Adrenal gland (tissue), 19 donors: ENCODE measurements at places on chromosomes 4 and X. TPM values are rescaled to one million over a fixed set of nuclear protein-coding genes. Genes with fewer than 3 reads are reported as not detected.
A peak's percentile ranks its signal among the peaks of the same experiment; 100 is the strongest.

DNA sequence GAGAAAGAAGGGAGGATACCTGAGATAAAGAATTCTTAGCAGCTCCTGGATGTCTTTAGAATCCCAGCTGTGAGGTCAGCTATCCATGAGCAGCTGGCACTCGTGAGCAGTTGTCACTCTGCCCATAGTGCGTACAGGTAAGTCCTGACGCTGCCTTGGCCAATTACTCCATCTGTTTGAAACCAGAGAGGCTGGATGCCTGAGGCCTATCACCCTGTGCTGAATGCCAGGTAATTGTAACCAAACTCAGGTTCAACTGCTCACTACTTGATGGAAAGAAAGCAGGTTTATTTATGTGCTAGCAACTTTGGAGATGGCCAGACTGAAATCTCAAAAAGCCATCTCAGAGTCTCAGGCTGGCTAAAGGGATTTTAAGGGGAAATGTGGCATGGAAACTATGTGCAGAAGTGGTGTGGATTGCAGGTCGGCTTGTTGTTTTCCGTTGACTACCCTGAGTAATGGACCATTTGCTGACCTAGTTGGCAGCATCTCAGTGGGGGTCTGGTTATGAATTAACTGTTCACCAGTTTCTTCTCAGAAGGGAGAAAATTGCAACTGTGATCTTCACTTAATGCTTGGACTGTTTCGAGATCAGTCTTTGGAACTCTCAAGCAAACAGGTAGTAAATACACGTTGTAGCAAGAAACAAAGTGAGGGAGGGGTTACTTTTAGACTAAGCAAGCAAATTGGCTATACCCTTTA, 1614.0 kb upstream of the PCDH10 start:
- no peaks in the 10 kb centered on the region for H3K27me3 ChIP-seq
- H3K4me1 ChIP-seq: no peaks in the 10 kb centered on the region
- H3K4me3 ChIP-seq: no peak overlapping the region
- no peak for DNase-seq

- peaks cover 4% of the 10 kb centered on the region for H3K4me1 ChIP-seq
- peaks cover 8% of the 10 kb centered on the region for H3K27me3 ChIP-seq
- H3K36me3 ChIP-seq: no peaks in the 10 kb centered on the region
- no peak overlapping the region for H3K4me3 ChIP-seq
- no peak for DNase-seq
Observed at GRCh38 chrX:129649268-129650182, 5.2 kb downstream of the APLN start.

- no peaks in the 10 kb centered on the region for H3K27me3 ChIP-seq
- H3K36me3 ChIP-seq: no peaks in the 10 kb centered on the region
- H3K27ac ChIP-seq: no peak overlapping the region
- H3K4me1 ChIP-seq: no peaks in the 10 kb centered on the region
Observed at GRCh38 chr4:41797260-41797659, 48.7 kb upstream of the PHOX2B start.

GRCh38 chr4:86493460-86493859, 100.7 kb upstream of the PTPN13 start:
- H3K27me3 ChIP-seq: no peaks in the 10 kb centered on the region
- H3K4me1 ChIP-seq: peaks cover 9% of the 10 kb centered on the region
- no peak for DNase-seq

GRCh38 chr4:78004270-78004669, 52.9 kb upstream of the FRAS1 start:
- no peaks in the 10 kb centered on the region for H3K36me3 ChIP-seq
- H3K4me3 ChIP-seq: no peak overlapping the region
- no peaks in the 10 kb centered on the region for H3K27me3 ChIP-seq
- no peak overlapping the region for H3K27ac ChIP-seq

DNA sequence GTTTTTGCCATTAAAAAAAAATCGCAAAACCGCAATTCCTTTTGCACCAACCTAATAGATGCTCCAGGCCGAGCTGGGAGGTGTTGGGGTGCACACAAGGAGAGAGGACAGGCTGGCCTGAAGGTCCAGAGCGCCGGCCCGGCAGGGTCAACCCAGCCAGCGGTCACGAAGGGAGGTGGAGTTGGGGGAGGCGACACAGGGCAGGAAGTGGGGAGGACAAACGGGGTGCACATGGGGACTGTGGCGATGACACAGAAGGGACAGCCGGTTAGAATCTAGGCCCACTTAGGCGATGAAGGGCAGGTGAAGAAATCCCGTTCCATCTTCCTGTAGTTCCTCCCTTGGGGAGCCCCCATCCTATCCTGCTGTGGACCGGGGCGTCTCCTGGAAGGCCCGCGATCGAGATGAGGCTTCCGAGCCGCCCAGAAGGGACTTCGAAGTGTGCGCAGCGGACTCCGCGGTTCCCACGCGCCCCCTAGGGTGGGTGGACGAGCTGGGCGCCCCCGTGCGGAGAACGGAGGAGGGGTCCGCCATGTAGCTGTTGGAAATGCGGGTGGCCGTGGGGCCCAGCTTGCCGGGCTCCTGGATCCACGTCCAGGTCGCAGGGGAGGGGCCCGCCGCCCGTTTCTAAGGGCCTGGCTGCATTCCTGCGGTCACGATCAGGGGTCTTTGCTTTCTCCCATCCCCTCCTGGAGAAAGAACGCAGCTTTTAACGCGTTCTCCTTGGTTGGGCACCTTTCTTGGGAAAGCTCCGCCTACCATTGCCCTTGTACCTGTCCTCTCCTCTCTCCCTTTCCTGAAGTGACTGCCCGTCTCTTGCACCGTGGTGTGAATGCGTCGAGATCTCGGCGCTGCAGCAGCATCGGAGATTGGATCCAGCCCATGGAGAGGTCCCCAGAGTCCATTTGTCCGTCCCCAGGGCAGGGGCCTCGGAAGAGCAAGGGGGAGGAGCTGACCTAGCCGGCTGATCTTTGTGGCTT, 17.0 kb upstream of the HPF1 start:
- H3K27me3 ChIP-seq: peaks cover 14% of the 10 kb centered on the region
- no peak overlapping the region for H3K27ac ChIP-seq
- no peaks in the 10 kb centered on the region for H3K4me1 ChIP-seq
- H3K4me3 ChIP-seq: no peak overlapping the region

ASB12 gene
- not detected for total RNA-seq

ARR3 gene
- total RNA-seq: not detected

- H3K4me3 ChIP-seq: no peak overlapping the region
- H3K27me3 ChIP-seq: no peaks in the 10 kb centered on the region
- no peak overlapping the region for H3K27ac ChIP-seq
- H3K36me3 ChIP-seq: no peaks in the 10 kb centered on the region
- H3K4me1 ChIP-seq: no peaks in the 10 kb centered on the region
- no peak for DNase-seq
Observed at GRCh38 chr4:187685247-187685646, 310.3 kb upstream of the ZFP42 start.

DNA sequence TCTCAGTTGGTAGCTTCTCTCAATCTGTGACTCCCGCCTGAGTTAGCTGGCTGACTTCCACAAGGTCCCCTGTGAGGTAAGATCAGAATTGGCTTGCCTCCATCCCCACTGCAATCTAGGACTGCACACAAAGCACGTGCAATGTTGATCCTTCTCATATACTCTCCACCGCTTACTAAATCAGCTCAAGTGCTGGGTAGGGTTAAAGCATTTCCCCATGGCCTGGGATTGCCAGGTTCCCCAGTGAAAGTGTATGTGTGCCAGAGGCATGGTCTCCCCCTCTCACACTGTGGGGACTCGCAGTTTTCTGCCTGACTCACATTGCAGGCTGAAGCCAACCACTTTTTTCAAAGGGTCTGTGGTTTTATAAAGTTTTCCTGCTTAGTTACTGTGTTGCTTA, 886.9 kb downstream of the FAM133A start:
- no peak overlapping the region for H3K4me3 ChIP-seq
- no peak overlapping the region for H3K27ac ChIP-seq
- DNase-seq: no peak
- H3K36me3 ChIP-seq: no peaks in the 10 kb centered on the region
- H3K27me3 ChIP-seq: no peaks in the 10 kb centered on the region

RHOH gene
- not detected for total RNA-seq

ARHGAP36 gene
- 12.9 TPM for total RNA-seq

HSD17B13 gene
- 0.18 TPM for total RNA-seq

BEX3 gene
- total RNA-seq: 259 TPM

DNA sequence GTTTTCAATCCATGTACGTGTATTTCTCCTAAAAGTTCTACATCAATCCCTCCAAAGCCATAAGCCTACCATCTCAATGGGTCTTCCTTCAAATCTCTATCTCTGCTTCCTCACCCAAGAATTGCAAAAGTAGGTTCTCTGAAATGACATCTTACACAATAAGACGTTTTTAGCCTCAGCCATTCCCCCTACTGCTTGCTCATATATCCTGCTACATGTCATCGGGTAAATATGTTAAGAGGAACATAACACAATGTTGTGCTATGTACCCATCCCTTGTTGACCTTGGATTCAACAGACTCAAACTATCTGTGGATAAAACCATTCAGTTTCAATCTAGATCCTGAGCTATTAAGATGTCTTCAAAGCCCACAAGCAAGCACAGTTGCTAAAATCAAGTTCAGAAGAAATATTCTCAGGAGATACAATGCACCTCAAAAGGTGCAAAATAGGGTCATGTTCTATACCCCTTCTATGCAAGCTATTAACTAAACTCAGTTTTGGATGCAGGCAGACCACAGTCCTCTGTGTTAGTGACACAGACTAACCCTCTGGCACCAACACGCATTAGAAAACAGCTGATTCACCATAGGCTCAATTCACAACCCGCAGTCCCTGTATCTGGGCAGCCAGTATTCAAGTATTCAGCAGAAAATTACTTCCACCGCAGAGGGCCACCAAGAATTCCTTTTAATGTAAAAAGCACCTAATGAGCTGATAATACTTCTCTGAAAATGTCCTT, 56.8 kb downstream of the CD99L2 start:
- no peaks in the 10 kb centered on the region for H3K36me3 ChIP-seq
- peak; percentile 13 for DNase-seq
- H3K27ac ChIP-seq: no peak overlapping the region
- H3K4me3 ChIP-seq: no peak overlapping the region

RADX gene
- 3.1 TPM for total RNA-seq

- no peak overlapping the region for H3K4me3 ChIP-seq
- H3K27me3 ChIP-seq: no peaks in the 10 kb centered on the region
- no peaks in the 10 kb centered on the region for H3K36me3 ChIP-seq
- peaks cover 30% of the 10 kb centered on the region for H3K4me1 ChIP-seq
- DNase-seq: peak; percentile 45
Observed at GRCh38 chrX:41561045-41561444, 113.9 kb downstream of the NYX start.

DNA sequence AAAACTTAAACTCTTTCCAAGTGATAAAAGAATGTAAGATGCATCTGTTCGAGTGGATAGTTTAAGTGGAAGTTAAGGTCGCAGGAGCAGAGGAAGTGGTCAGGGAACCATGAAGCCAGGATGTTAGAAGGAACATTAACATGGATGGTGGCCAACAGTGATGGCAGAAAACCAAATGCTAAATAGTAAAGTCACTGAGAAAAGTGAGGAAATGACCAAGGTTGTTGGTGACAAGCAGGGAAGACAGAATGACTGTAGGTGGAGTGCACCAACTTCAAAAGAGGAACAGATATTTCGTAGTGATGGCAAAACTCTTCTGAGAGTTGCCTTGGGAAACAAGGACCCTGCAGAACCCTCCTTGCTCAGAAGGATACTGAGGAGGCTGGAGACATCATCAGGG, 226.2 kb downstream of the PALLD start:
- no peaks in the 10 kb centered on the region for H3K27me3 ChIP-seq
- peak; percentile 25 for DNase-seq
- no peak overlapping the region for H3K4me3 ChIP-seq
- peaks cover 5% of the 10 kb centered on the region for H3K4me1 ChIP-seq
- H3K36me3 ChIP-seq: no peaks in the 10 kb centered on the region
- H3K27ac ChIP-seq: peak overlapping the region; percentile 31

DNA sequence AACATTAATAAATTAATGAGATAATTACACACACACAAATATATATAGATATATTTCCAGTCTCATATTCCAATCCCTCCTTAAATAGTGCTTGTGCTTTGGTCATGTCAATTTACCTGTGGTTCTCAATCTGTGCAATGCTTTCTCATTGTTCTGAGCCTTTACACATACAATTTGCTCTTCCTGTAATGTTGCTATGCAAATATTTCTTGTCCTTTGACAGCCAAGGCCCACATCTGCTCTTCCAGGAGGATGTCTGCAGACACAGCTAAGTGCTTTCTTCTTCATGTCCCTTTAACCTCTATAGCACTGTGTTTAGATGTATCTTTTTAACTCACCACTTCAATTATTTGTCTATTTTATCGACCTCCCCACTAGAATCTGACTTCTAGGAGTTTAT, 67.3 kb upstream of the RAPGEF2 start:
- DNase-seq: no peak
- no peaks in the 10 kb centered on the region for H3K36me3 ChIP-seq
- no peak overlapping the region for H3K27ac ChIP-seq
- H3K4me1 ChIP-seq: no peaks in the 10 kb centered on the region

ADH7 gene
- not detected for total RNA-seq

SLITRK4 gene
- total RNA-seq: 43.0 TPM

RIPPLY1 gene
- not detected for total RNA-seq

- no peak overlapping the region for H3K27ac ChIP-seq
- H3K4me3 ChIP-seq: no peak overlapping the region
- H3K36me3 ChIP-seq: no peaks in the 10 kb centered on the region
- DNase-seq: no peak
Observed at GRCh38 chr4:148126825-148127224, 315.4 kb downstream of the NR3C2 start.

- H3K4me3 ChIP-seq: no peak overlapping the region
- H3K36me3 ChIP-seq: no peaks in the 10 kb centered on the region
- peak; percentile 39 for DNase-seq
- peaks cover 20% of the 10 kb centered on the region for H3K4me1 ChIP-seq
Observed at GRCh38 chrX:154091678-154092077, 5.8 kb downstream of the MECP2 start.

GAGE13 gene
- total RNA-seq: not detected

- H3K36me3 ChIP-seq: peaks cover 3% of the 10 kb centered on the region
- H3K27ac ChIP-seq: no peak overlapping the region
- H3K4me3 ChIP-seq: no peak overlapping the region
- no peaks in the 10 kb centered on the region for H3K27me3 ChIP-seq
Observed at GRCh38 chr4:127936974-127937373, 28.0 kb downstream of the MFSD8 start.

PRDM8 gene
- total RNA-seq: 0.61 TPM

DNA sequence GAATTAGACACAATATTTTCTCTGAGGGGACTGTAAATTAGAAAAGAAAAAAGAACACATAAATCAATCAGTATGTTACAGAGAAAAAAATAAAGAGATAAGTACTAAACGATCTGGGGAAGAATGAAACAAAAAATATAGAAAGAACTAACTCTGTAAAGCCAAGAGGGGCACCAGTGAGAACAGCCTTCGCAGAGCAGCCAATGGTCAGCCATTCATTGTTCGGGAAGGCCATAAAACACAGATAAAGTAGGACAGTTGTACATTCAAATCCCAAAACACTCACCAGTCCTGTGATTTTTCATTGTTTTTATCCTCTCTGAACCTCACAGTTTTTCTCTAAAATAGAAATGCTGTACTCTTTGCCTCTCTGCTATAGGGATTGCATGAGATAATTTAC, 127.9 kb downstream of the NEK1 start:
- H3K36me3 ChIP-seq: no peaks in the 10 kb centered on the region
- H3K27me3 ChIP-seq: no peaks in the 10 kb centered on the region
- DNase-seq: no peak
